ENCODE measurements at places on chromosomes 6 and 20.

GRCh38 chr6:99364026-99364425, 14.6 kb upstream of the FAXC start:
- DNase-seq = no peak

- no peak for DNase-seq
These were observed 890.6 kb downstream of the KIF16B start for GRCh38 chr20:15682690-15683089.

DNA sequence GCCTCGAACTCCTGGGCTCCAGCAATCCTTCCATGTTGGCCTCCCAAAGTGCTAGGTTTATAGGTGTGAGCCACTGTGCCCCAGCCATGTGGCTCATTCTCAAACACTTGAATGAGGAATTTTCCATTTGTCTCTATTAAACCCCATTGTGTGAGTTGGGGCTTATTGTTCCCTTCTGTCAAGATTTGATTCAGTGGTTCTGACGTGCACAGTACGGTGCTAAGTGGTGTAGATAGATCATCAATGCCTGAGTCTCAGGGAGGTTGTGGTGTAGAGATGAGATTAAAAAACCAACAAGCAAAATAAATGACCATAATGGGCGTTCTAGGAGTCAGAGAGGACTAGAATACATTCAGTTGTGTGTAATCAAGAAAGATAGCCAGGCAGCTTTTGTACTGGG, 335.6 kb downstream of the PRL start:
- DNase-seq = no peak

- no peak for DNase-seq
These were observed 171.3 kb downstream of the CDC5L start for GRCh38 chr6:44558832-44559251.

DNA sequence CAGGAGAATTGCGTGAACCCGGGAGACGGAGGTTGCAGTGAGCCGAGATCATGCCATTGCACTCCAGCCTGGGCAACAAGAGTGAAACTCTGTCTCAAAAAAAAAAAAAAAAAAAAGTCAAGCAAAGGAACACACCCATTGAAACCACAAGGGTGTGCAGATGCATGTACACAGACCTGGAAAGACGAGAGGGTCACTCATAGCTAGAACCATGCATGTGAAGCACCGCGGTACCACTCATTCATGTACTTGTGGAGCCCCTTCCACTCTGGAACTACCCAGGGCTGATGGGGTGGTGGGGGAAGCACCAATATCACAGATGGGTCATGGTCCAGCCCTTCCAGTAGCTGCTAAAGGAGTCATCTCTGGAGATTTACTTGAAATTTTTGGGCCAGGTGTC, 7.4 kb upstream of the TJAP1 start:
- DNase-seq = no peak

- DNase-seq = no peak
These were observed 14.5 kb upstream of the CDC5L start for GRCh38 chr6:44373051-44373450.

GRCh38 chr6:13277231-13277630, 51.1 kb downstream of the TBC1D7 start:
- no peak for DNase-seq

DNA sequence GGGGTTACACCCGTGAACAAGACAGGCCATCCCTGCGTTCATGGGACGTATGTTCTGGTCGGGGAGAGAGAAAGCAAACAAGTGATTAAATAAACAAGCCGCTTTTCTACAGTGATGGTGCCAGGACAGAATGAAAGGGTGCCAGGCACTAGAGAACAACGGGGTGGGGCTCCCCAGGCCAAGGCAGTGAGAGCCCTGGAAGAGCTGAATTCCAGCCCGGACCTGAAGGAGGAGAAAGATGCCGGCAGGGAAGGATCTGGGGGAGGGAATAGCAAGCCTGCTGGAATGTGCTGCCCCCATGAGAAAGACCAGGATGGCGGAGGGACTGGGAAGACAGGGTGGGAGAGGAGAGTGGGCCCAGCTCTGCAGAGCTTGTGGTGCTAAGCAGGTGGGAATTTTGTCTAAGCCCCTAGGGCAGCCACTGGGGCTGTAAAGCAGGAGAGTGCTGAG, 7.5 kb downstream of the SNAI1 start:
- DNase-seq = no peak

GRCh38 chr6:107729098-107729497, 95.0 kb downstream of the SCML4 start:
- DNase-seq = no peak

DNA sequence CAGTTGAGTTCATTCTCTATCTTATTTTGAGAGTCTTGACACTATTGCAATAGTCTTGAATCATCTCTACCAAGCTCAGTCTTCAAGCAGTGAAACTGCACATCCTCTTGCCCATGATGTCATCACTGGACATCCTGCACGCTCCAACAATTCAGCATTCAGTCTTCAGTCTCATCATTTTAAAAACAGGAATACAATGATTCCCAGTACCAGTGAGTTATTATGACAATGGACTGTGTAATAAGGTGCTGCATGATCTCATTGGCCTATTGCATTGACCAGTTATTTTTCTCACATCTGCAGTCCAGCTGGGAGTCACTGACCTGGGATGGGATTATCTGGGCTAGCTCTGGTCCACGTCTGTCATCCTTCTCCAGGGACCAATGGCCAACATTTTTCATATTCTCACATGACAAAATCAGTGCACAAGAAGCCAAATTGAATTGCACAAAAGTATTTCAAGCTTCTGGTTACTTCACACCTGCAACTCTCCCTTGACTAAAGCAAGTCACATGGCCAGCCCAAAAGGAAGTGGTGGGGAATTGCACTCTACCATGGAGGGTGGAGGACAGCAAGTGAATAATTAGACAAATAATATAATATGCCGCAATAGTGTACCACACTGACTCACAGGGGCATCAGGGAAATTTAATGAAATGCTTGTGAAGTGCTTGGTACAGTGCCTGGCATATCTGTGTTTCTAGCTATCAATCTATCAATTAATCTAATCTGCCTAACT, 6.4 kb upstream of the CST2 start:
- no peak for DNase-seq

- no peak for DNase-seq
These were observed 46.2 kb downstream of the SRPK1 start for GRCh38 chr6:35874730-35875129.

DNA sequence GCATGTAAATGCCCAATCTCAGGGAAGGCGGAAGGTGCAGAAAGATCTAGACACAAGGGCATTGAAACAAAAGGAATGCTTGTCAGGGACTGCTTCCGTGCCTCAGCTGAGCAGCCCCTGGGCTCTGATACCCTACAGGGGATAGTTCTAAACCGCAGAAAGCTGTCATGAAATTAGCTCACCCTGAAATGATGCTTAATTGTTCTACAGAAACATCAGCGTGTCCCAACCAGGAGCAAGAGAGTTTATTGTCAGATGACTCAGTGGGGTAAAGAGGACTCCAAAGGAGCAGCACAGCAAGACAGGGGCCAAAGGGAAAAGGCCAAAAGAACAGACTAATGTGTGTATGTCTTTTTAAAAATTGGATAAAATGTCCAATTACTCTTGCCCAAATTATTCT, 258.4 kb upstream of the JARID2 start:
- no peak for DNase-seq

GRCh38 chr20:52332649-52333250, 141.2 kb upstream of the ZFP64 start:
- no peak for DNase-seq

GRCh38 chr20:63326314-63327230, 33.6 kb downstream of the COL20A1 start:
- no peak for DNase-seq

GRCh38 chr6:81031416-81031815, 721.1 kb downstream of the TENT5A start:
- DNase-seq = no peak

GRCh38 chr6:113610377-113610988, 246.7 kb upstream of the MARCKS start:
- DNase-seq = no peak

GRCh38 chr6:3615391-3616380, 135.8 kb downstream of the PXDC1 start:
- no peak for DNase-seq

- no peak for DNase-seq
These were observed 173.2 kb downstream of the DOK5 start for GRCh38 chr20:54648421-54649142.

DNA sequence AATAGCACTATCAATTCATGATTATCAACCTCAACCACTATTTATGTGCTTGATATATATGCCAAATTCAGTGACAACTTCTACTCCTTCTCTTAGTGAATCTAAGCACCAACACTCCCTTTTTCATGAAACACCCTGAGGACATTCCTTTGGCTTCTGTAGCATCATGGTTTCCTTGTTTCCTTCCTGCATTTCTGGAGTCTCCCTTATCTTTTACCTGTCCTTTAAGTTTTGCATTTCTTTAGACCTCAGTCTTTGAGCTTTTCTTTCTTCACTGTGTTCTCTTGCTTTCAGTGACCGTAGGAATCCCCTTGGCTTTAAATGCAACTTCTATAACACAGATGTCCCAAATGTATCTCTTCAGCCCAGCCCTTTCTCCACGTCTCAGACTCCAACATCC, 143.8 kb upstream of the MLIP start:
- no peak for DNase-seq

- DNase-seq = no peak
These were observed 2.9 kb downstream of the SLC35B2 start for GRCh38 chr6:44254191-44255104.
